ENCODE measurements at places on chromosomes 1 and 21.

DNA sequence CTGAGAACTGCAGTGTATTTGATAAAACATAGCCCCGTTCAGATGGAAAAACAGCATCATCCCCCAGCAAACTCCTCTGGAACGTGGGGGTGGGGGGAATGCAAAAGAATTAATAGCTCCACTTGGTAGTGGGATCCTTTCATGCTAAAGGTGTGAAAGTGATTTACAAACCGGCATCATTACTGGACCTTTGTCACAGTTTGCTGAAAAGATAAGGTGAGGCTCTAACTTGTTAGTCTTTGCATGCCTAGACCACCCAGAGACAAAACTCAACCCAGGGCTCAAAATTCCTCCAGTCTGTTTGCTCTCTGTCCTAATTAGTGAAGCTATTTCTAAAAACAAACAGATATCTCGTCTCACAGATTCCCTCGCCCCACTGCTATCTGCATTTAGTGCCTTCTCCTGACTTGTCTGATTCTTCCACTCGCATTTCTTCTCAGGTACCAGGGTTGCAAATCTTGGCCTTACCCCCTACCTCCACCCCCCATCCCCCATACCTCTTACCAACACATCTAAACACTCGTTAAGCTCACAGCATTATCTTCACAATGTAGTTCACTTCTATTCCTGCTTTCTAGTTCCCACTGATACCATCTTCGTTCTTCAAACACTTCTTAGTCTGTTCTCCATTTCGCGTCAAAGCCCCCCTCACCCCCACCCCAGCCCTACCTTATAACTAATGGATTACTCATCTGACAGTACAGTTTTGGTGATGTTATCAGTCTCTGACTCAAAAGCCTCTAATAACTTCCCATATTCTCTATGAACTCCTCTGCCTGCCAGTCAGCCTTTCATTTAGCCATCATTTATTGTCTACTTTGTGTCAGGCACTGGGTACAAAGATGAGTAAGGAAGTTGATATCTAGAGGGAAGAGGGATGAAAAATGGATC lies 11.8 kb downstream of the IER5 start:
- DNase-seq: no peak

DNA sequence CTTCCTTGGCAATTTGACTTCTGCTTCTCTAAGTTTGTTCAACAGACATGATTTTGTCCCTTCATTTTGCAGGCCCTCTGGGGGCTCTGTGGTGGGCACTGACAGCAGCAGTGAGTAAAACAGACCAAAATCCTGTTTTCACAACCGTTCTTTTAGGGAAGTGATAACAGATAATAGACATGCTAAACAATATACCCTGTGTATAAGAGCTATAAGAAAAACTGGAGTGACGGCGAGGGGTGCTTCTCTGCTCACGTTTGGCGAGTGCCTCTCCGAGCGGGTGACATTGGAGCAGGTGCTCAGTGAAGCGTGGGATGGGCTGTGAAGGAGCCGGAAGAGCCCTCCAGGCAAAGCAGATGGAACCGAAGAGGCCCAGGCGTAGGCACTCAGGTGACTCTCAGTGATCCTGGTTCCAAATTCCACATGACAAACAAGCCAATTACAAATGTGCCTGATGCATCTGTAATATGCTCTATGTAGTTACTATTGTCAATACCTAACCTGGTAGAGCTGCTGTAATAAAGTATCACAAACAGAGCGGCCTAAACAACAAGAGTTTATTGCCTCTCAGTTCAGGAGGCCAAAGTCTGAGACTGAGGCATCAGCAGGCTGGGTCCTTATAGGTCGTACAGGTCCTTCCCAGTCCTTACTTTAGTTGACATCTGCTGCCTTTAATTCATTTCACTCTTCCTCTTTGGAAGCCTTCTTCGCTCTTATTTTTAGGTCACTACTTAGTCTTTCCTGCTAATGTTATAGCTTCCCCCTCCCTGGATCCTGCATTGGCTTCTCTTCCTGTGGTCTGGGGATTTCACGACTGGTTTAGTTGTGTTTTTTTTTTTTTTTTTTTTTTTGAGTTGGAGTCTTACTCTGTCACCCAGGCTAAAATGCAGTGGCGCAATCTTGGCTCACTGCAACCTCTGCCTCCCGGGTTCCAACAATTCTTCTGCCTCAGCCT lies 20.1 kb downstream of the OR2B11 start:
- DNase-seq: no peak

DNA sequence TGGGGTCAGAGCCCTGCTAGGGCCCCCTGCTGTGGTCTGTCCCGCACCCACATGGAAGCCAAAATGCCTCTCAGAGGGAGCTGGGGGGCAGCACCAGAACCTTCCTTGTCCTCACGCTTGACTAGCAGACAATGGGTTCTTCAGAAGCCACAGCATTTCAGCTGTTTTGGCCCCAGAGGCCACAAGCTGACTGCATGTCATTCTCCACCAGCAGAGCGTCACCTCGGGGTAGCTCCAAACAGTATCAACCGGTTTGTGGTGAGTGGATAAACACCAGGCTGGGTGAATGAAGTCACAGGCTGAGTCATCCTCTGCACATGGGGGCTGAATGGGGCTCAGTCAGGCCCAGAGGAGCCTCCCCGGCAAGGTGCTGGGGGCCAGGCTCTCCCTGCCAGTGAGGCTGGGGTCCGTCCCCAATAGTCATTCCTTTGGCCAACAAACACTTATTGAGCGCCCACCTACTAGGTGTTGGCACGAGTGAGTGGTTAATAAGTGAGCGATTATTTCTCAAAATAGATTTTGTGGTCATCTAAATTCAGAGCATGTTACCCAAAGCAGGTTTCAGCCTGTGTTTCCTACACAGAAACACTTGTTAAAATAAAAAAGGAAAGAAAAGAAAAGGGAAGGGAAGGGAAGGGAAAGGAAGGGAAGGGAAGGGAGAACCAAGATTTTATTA lies 9.1 kb downstream of the OLIG1 start:
- peak; percentile 88 for DNase-seq

DNA sequence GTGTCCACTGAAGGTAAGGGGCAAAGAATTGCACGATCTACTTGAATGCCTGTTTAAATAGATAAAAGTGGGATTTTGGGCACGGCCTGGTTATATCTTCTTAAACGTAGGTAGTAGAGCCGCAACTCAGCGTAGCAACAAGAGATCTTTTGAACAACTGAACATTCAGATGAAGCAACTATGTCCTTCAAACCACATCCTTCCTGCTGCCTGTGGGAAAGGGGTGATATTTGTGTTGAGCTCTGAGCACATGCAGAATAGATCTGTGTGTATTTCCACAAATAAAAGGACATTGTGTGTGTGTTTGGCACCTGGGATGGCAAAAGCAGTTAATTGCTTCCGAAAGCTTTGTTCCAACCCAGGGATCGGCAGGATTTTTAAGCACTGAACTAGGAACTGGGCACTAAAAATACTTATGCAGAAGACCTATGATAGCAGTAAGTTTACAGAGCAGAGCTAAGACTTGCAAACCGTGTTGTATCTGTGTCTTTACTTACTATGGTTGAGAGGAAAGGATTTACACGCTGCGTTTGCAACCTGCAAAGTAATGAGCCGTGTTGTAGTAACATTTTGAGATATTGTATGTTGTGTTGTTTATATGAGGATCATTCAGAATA lies 333.4 kb downstream of the CHRM3 start:
- no peak for DNase-seq

DNA sequence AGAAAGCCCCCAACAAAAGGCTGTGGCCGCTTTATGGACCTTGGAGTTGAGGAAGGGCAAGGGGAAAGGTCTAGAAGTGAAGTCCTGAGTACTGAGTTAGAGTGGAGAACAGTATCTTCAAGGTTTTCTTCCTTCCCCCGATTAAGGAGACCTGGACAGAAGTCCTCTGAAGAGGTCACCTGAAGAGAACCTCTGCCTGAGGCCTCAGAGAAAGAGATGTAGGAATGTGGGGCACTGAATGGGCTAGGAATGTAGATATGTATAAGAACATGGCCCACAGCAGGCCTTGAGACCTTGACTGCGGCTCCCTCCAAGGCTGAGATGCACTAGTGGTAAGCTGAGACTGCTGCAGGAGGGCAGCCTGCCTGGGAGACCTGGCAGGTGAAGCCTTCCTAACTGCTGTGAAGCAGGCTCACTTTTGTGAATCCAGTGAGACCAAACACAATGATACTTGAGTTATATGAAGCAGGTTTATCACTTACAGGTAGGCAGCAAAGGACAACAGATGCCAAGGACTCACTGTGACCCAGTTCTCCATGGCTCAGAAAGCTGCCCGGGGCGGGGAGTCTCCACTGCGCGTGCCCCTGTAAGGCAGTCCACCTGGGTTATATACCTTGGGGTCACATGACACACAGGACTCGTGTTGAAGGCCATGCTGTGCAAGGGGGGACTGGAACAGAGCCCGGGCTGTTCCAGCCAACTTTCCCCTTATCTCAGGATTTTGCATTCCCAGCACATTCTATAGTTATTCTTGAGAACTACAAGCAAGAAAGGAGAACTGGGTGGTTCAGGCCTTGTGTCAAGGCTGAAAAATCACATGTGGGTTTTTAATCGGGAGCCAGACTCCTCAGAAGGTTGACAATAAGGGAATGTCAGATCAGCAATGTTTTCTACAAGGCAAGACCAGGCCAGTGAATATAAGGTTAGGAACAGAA lies 78.8 kb upstream of the PPM1J start:
- DNase-seq: no peak

GRCh38 chr1:112906150-112906698 lies 49.8 kb downstream of the SLC16A1 start:
- no peak for DNase-seq

DNA sequence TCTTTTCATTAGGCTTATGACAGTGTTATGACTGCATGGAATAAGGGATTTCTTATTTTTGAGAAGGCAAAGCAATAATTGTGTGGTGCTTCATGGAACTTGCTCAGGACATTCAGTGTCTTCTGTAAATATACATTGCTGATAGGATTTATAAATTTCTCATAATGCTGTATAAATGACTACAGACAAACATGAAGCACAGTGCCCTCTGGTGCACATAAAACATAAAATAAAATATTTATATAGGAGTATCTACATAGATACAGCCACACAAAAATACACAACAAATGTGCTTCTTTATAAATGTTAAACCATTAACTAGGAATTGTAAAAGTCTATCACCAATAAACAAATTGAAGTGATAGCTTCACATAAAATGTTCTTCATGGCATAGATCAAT lies 24.1 kb downstream of the BRINP3 start:
- no peak for DNase-seq

DNA sequence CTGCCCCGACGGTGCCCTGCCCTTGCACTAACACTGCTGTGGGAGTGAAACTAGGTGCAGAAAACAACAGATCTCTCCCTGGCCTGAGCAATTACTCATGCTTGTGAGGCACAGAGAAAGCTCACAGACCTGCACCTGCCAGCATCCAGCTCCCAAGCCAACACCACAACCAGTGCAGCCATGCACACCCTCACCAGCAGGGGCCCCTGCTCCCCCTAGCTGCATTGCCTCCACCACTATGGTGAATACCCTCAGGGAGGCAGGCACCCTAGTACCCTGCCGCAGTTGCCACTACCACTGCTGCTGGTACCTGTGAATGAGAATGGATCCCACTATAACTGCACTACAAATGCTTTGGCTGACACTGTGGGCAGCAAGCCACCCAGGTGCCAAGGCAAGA lies 7.1 kb upstream of the DIRAS3 start:
- no peak for DNase-seq

- DNase-seq: no peak
These were observed 26.4 kb downstream of the DENND2D start for GRCh38 chr1:111174070-111174469.

- DNase-seq: no peak
These were observed 1331.1 kb downstream of the MRPL39 start for GRCh38 chr21:24276204-24276603.

DNA sequence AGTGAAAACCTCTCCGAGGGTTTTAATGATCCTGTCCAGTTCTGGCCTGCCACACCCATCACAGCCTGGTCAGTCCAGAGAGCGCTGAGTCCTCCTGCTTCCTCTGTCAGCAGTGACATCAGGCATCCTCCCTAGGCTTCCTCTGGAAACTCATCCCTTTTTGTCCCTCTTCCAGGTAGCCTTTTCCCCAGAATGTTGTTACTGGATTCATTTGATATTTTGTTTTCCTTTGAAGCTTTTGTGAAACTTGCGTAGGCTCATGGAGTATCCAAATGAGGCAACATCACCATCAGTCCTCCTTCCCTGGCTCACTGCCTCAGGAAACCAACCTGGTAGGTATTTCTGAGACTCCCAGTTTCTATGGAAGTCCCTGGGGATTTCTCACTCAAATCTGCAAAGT lies 27.0 kb upstream of the IGSF3 start:
- DNase-seq: no peak

DNA sequence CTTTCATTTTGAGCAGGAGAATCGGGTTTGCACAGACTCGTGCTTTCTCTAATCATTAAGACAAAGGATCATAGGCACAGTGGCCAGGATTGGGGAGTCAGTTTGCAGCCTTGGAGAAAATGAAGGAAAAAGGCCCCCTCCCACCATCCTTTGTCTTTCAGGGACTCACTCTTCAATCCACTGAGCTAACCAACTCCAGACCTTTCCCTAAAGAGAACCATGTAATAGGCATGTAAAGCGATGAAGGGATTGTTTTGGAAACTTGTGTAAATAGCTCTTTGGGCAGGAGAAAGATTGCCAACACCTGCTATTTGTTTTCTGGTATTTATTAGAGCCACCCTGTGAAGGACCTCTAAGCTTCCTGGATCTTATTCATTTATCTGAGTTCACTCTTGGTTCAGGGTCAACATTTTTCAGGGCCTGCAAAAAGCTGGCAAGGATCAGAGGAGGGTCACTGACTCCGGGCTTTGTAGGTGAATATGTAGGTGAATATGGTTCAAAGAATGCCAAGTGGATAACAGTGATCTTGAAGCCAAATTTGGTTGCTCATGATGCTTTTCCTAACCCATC lies 192.6 kb upstream of the FGGY start:
- no peak for DNase-seq

GRCh38 chr1:14808768-14809167 lies 210.3 kb downstream of the KAZN start:
- no peak for DNase-seq

DNA sequence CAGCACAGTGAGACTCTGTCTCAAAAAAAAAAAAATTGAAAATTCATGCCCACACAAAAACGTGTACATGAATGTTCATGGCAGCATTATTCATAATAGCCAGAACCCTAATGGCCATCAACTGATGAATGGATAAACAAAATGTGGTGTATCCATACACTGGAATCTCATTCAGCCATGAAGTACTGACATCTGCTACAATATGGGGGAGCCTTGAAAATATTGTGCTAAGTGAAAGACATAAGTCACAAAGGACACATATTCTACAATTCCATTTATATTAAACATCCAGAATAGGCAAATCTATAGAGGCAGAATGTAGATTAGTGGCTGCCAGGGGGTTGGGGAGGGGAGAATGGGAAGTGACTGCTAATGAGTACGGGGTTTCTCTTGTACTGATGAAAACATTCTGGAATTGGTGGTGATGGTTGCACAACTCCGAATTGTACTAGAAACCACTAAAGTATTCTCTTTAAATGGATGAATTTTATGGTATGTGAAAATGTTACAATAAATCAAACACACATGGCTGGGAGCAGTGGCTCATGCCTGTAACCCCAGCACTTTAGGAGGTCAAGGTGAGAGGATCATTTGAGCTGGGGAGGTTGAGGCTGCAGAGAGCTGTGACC lies 33.0 kb upstream of the KCNN3 start:
- no peak for DNase-seq

GRCh38 chr1:205677167-205677566 lies 3.1 kb downstream of the SLC45A3 start:
- no peak for DNase-seq

GRCh38 chr1:54766726-54767125 lies 2.4 kb upstream of the PARS2 start:
- no peak for DNase-seq

GRCh38 chr21:44377201-44377921 lies 23.9 kb downstream of the TRPM2 start:
- DNase-seq: no peak

All from hematopoietic multipotent progenitor cell treated with erythropoietin and hydrocortisone succinate and interleukin-3 and kit ligand, for 15 days (in vitro differentiated cells).